Fibroblast of skin of abdomen (primary cell): ENCODE measurements at places on chromosomes 5 and 9.

DNA sequence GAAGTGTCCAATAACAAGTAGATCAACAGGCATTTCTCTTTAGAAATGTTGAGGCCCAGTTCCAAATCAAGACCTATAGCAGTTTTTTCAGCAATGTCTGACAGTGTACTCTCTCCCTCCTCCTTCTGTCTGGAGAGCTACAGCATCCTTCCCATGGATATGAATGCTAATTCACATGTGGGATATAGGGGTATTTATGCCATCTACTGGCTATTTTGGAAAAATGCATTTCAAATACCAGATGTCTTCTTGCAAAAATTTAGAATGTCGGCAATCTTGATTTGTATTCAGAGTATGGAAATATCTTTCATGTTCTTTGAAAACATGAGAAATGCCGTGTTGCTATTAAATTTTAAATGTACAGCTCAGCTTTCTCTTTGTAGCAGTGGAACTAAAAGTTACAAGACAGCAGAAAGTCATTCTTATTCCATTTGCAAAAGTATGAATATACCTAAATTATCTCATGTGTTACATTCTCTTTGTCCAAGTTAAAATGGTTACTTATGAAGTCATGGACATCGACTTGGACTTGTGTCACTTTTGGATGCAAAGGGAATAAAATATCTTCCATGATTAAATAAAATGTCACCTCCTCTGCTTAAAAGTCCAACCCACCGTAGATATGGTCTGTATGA, 647.8 kb downstream of the TAF11L14 start:
- DNase-seq: peak; percentile 60

- DNase-seq: no peak
Measured at GRCh38 chr5:172004824-172005237, 1.6 kb downstream of the FBXW11 start.

DNA sequence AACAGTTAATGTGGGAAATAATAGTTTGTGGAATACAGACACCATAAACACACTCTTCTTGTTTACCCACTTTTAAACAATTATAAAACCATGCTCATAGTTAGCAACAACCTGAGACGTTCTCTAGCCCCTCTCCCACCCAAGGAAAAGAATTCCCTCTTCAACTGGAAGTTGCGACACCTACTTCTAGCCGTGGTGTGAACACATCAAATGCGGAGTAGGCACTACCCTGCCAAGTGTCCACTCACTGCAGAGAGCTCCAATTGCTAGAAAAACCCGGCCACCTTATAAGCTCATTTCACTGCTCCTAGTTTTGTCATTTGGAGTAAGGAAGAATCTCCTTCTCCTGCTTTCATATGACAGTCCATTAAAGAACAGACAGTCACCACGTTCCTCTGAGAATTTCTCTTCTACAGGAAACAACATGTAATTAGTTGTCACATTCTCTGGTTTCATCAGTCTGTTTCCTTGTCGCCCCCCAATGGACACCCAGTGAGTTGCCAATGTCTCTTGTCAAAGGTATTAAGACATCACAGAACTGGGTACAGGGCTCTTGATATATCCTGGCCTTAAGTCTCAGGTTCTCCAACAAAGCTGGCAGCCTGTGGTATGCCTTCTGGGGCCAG, 47.3 kb downstream of the PRLR start:
- peak; percentile 59 for DNase-seq

GRCh38 chr9:36877239-36877638, 156.8 kb downstream of the PAX5 start:
- no peak for DNase-seq

DNA sequence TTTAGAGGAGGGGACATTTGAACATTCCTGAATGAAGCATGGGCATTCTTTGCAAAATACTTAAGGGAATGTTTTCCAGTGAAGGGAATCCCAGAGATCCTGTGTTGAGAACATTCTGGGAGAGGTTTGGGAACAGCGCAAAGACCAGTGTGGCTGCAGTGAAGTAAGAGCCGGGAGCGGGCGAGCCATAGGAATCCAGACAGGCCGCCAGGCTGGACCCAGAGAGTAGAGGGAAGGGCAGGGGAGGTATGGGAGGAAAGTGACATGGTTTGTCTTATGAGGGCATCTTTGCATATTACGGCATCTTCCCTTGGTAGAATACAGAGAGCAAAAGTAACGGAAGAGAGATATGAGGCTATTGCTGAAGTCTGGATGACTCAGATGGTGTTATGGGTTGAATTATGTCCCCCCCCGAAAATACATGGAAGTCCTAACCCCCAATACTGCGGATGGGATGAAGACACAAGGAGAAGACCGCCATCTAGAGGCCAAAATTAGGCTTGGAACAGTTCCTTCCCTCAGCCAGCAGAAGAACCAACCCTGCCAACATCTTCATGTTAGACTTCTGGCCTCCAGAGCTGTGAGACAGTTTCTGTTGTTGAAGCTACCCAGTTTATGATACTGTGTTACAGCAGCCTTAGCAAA, 268.2 kb downstream of the MAST4 start:
- peak; percentile 85 for DNase-seq
